ENCODE measurements at places on chromosomes 7 and 10.
A peak's percentile ranks its signal among the peaks of the same experiment; 100 is the strongest.

DNA sequence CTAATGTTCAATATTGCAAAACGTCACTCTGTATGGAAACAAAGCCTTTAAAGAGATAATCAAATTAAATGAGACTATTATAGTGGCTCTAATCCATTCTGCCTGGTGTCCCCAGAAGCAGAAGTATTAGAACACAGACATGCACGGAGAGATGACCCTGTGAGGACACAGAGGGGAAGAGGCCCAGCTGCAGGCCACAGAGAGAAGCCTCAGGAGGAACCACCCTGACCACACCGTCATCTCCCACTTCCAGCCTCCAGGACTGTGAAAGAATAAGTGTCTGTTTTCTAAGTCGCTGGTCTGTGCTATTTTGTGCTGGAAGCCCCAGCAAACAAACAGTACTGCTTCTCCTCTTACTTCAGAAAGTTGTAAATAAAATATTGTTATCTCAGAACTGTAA, 283.5 kb upstream of the ADARB2 start:
- no peak for DNase-seq

DNA sequence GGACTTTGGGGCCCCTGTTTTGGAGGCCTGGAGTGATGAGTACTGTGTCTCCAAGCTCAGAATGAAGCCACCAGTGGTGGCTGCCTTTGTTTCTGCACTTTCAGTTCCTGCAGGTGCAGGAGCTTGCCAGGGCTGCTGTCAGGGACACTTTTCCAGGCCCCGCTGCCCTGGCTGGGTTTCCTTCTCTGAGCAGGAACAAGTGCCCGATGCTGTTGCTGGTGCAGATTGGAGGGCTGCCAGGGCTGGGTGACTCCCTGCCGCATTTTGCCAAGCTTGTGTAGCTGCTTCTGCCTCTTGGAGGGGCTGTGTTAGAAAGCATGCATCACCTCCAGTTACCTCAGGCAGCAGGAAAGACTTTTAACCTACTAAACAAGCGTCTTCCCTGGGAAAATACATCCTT, 211.1 kb downstream of the MGMT start:
- no peak for DNase-seq

DNA sequence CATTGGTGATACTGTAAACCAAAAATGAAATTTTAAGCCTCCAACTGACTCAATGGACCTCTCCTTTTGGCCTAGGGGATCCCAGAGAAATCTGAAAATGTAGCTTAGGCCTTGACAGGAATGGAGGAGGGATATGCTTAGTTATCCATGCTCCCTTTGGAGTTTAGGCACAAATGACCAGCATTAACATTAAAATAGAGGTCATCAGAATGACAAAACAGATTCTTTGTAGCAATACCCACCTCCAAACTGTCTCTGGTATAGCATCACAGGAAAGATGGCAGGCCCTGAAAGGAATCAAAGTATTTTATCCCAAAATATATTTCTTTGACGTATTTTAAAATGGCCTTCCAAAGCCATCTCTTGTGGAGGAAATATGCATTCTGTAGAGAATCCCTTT, 39.1 kb upstream of the LRRN3 start:
- DNase-seq: no peak

DNA sequence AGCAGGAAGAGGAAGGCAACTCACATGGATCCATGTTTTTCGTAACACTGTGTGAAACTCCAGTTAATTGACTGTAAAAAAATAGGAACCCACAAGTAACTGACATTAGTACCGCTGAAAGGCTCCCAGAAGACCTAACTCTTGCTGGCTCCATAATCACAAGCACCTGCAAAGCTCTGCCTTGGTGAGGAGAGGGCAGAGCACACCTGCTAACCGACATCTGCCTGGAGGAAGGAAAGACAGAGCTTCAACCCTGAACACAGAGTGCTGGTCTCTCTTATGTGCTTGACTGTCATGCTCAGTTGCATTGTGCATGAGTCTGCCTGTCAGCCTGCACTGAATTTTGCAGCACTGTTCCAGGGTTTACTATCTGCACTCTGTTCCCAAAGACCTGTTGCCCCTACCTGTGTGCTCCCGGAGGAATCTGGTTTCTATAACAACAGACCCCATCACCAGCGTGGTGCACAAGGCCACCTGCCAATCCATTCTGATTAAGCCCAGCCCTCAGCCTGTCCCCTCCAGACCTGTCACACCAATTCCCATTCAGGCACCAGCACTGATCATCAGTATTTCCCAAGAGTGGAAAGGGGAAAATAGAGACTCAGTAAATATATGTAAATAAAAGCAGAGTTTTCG, 63.1 kb upstream of the ANKRD1 start:
- no peak for DNase-seq

- no peak for DNase-seq
Observed at GRCh38 chr7:108598153-108598552, 28.5 kb downstream of the DNAJB9 start.

DNA sequence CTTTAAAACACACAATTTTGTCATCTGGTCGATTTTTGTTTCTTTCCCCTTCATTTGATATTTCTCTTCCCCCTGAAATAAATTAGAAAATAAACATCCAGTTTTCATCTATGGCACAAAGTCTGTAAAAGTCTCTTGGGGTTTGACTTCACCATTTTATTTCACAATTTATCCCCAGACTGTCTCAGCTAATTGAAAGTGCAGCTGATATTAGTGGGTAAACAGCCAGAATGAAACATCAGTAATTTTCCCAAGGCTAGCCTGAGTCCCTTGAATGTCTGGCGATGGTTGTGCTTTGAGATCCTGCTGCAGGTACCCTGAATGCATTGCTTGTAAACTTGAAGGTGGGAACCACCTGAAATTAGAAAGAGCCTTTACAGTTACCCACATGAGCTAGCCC, 60.6 kb upstream of the NEBL start:
- no peak for DNase-seq

- no peak for DNase-seq
Observed at GRCh38 chr10:125156739-125157480, 3.5 kb downstream of the CTBP2 start.

DNA sequence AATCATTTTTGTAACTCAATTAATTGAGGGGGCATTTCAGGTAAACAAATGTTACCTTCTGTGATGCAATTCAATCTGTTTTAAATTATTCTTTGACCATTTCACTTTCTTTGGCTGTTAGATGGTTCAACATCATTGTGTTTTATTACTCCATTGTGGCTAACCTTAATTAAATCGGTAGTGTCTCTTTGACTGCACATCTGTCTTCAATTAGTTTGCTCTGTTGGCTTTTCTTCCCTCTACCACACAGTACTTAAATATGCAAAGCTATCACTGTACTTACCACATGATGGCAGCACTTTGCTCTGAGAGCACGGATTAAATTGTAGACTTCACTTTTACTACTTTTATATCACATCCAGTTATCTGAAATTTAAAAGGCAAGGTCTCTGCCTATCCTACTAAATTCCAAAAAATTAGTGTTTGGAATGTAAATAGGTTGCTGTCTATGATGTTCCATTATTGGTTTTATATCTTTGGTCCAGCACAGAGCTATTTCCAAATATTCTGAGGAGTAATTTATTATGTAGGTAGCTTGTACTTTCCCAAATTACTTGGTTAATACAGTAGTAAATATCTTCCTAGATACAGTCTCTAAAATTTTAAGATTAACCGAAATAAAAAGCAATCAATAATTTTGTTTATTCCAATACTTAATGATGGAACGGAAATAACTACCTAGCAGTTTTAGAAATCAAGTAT, 352.0 kb downstream of the PCLO start:
- peak; percentile 15 for DNase-seq

DNA sequence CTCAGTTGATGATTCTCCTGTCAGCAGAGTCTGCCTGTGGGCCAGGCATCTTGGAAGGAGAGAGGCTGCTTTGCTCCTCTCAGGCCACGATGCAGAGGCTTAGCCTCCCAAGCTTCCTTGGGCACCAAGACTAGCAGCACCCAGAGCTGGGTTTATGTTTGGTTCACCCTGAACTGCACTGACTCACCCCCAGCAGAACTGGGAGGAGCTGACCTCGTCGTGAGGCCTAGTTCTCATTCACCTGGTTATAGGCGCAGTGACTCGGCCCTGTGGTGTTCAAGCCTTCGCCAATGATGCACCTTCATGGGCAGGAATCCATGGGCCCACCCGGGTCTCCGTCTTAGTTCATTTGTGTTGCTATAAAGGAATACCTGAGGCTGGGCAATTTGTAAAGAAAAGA, 122.0 kb upstream of the ZNF438 start:
- DNase-seq: no peak

- no peak for DNase-seq
Observed at GRCh38 chr10:133527771-133528271, 658 bp downstream of the CYP2E1 start.

- DNase-seq: no peak
Observed at GRCh38 chr7:136912339-136912738, 43.9 kb downstream of the CHRM2 start.

DNA sequence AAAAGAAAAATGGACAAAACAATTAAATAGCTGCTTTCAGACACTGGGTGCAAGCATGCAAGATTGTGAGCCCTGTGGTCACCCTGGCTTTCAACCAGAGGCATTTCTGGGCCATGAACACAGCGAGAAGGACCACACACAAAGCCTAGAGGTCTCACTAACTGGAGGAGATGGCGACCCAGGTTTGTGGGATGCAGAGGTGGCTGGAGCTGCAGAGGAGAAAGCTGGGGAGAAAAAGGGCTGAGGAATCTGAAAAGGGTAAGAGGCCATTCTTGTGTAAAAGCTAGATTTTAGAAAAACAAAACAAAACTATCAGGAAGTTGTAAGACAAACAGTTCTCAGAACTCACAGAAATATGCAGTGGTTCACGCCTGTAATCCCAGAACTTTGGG, 30.1 kb upstream of the PTPRN2 start:
- no peak for DNase-seq

DNA sequence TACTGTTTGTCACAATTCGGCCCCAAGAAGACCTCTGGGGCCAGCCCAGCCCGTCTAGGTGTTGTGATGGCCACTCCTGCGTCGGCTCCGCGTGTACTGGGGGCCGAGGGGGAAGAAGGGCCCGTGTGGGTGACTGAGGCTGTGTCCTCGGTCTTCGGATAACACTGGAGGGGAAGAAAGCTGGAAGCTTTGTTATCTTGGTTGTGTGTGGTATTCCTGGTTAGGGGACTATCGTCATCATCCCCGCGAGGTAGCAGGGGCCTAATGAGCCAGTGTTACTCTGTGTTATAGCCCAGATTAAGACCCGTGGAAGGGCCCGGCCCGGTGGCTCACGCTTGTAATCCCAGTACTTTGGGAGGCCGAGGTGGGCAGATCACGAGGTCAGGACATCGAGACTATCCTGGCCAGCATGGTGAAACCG, 854 bp downstream of the MTG1 start:
- DNase-seq: no peak

DNA sequence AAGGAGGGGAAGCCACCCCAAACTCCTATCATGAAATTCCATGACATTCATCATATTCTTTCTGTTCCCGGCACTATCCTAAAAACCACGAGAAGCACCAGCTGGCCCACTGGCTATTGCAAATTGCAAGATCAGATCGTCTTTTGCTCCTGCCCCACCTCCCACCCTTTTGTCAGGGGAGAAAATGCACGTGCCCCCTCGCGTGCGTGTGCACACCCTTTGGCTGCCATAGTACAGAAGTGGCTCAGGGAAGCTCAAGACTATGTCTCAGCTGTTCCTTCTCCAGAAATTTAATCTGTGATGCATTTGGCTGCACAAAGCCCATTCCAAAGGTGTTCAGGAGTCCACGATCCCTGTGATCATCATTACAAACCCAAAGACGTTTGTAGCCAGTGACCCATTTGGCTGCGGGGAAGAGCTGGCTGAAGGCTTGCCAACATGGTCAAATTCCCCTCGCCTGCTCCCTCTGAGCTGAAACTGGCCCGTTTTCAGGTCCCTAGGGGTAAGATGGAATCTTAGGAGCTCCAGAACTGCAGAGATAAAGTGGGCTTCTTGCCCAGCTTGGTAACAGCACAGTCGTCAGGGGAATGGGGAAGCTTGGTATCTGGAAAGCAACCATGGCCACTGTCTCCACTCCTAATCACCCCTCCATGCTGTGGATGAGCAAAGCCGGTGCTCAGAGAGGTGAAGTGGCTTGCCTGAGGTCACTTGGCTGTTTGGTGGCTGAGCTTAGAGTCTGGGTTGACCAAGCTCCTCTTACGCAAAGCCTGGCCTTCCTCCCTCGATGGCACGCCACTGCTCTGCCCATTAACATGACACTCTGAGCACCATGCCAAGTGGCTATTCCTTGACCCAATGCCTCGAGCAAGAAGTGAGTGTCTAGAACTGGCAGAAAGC, 155.4 kb downstream of the NEURL1 start:
- DNase-seq: no peak

GRCh38 chr7:75986147-75986781, 8.1 kb downstream of the TMEM120A start:
- DNase-seq: no peak

DNA sequence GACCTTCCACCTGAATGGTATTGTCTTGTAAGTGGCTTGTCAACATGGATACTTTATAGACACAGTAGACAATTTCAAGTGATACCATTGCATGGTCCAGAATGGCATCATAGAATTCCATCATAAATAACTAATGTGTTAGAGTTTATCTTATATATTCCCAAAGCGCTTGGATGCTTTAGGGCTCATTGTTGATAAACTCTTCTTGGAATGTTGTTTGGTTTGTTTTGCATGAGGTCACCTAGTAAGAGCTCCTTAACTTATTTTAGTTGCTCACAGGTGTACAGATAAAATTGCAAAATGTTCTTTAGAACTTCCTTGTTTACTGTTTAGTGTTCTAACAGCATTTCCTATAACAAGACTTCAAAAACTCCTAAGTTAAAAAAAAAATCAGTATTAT, 36.8 kb downstream of the SRI start:
- no peak for DNase-seq

- no peak for DNase-seq
Observed at GRCh38 chr10:11089272-11089671, 71.6 kb downstream of the CELF2 start.

DNA sequence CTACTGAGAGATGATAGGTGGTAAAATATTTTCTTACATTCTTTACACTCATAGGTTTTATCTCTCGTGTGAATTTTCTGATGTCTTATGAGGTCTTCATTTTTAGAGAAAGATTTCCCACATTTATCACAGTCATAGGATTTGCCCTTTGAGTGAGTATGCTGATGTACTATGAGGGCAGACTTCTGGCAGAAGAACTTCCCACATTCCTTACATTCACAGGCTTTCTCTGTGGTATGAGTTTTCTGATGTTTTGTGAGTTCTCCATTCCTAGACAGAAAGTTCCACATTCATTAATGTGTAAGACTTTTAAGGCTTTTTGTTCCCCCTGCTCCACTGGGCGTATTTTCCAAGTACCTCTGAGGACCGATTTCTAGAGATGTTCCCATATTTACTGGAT, 23.5 kb downstream of the ZNF25 start:
- DNase-seq: no peak

GRCh38 chr7:88205179-88205578, 14.7 kb downstream of the SRI start:
- DNase-seq: no peak

- DNase-seq: no peak
Observed at GRCh38 chr7:113582471-113582870, 336.3 kb downstream of the PPP1R3A start.

GRCh38 chr7:152759949-152760853, 649 bp downstream of the ACTR3B start:
- DNase-seq: peak; percentile 28

- no peak for DNase-seq
Observed at GRCh38 chr10:71814922-71815411, 36.1 kb downstream of the PSAP start.
